NCI-H1694 treated with DMSO at 0.1 percent for 48 hours (cell line): ENCODE measurements at places on chromosomes 1 and 21.

DNA sequence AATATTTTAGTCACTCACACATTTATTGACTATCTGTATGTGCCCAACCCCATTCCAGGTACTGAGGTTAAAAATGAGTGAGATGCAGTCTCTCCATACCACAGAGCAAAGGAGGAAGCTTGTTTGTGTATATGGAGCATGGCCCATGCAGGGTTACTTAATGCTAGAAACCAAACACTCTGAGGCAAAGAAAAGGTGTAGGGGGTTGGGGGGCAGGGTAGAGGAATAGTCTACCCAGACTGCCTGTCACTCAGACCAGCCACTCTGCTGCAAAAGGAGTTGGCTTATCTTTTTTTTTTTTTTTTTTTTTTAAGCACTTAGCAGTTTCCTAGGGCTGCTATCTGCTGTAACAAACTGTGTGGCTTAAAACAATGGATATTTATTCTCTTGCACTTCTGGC is 19.8 kb downstream of the PGM1 start:
- no peak for DNase-seq

DNA sequence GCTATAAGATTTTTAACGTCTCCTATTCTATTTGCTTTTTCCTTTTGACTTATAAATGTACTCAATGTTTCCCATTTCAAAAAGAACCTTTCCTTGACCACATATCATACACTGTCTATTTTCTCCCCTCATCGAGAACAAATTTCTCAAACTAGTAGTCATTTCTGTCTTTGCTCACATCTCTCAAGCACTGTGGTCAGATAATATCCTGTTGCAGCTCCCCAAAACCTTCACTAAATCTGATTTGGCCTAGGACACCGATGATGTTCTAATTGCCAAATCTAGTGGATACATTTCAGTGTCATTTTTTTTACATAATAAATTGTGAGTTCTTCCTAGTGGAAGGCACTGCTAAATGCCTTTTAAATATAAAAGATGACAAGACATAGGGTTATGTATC is 19.4 kb downstream of the CXADR start:
- DNase-seq: no peak

DNA sequence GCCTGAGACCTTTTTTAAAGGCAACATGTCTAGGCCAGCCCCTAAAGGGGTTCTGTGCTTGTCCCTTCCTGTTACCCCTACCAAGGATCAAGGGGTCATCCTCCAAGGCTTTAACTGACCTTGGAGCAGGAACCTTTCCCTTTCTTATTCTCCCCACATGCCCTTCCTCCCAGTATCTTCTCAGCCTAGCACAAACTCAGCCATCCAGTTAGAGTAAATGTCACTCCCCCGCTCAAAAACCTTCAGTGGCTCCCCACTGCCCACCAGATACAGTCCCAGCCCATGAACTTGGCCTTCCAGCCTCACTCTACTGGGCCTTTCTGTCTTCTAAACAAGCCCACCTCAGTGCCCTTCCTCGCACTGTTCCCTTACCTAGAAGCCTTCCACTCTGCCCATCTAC is 8.8 kb downstream of the C1QB start:
- no peak for DNase-seq

GRCh38 chr1:205775015-205775716 is at the start of gene RAB29:
TSS of gene RAB29 (minus strand) at chr1:205775482. CDS start at chr1:205774956, 526 bp downstream.
- peak; percentile 86 for DNase-seq

DNA sequence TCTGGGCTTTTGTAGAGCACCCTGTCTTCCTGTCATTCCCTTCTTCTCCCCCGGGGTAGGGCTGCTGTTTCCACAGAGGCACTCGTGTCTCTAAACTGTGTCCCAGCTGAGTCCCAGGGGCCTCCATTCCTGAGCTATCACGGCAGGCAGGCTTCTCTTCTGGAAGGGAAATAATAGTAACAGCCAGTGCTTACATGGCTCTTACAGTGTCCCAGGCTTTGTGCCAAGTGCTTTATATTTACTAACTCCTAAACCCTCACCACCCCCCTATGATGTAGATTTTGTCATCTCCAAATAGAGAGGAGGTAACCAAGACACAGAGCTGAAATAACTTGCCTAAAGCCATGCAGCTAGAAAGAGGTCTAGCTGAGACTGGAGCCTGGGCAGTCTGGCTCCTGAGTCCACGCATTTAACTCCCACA is 1.4 kb upstream of the CELF3 start:
- DNase-seq: peak; percentile 21

DNA sequence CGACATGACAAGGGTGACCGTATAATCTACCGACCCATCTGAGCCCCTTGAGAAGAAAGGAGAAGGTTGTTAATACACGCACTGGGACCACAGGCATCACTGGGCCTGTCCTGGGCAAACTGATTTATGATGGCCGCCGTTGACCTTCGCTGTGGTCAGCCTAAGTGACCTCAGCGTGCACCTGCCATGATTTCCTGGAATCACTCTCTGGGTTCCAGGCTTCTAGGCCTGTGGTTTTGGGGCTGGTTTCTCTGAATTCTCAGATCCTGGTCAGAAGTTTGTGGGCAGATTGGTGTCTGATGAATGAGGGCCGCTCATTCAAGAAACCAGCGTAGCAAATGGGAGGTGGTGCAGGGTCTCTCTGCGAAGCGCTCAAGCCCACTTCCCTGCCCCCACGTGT is 64.0 kb downstream of the SIK1 start:
- DNase-seq: no peak
